ENCODE measurements at places on chromosomes 6 and 20. TPM values are rescaled to one million over a fixed set of nuclear protein-coding genes. Genes with fewer than 3 reads are reported as not detected.

TRAM2 gene
- total RNA-seq: 113 TPM

C4B gene
- 1.8 TPM for total RNA-seq

TLDC2 gene
- not detected for total RNA-seq

C20orf204 gene
- 1.9 TPM for total RNA-seq

ARMH2 gene
- not detected for total RNA-seq

COL19A1 gene
- not detected for total RNA-seq

NQO2 gene
- 11.7 TPM for total RNA-seq

AURKA gene
- 39.9 TPM for total RNA-seq

SYCP2 gene
- total RNA-seq: 0.19 TPM

MMP24OS gene
- 12.0 TPM for total RNA-seq

ZBTB46 gene
- 7.8 TPM for total RNA-seq

RAET1L gene
- total RNA-seq: not detected

LY6G6C gene
- total RNA-seq: not detected

OPRM1 gene
- not detected for total RNA-seq

DEFB112 gene
- not detected for total RNA-seq

ARFGEF3 gene
- total RNA-seq: 1.7 TPM

BPI gene
- total RNA-seq: not detected

FOXC1 gene
- 6.2 TPM for total RNA-seq

CST9L gene
- not detected for total RNA-seq

PERP gene
- 16.5 TPM for total RNA-seq

CGA gene
- total RNA-seq: not detected

CYP21A2 gene
- total RNA-seq: not detected

CNBD2 gene
- total RNA-seq: 3.1 TPM

CFAP61 gene
- total RNA-seq: not detected

RBBP8NL gene
- total RNA-seq: not detected

MYLK2 gene
- total RNA-seq: 0.36 TPM

ELOVL2 gene
- total RNA-seq: not detected

BPIFB1 gene
- total RNA-seq: not detected

CRISP3 gene
- not detected for total RNA-seq

FRK gene
- total RNA-seq: under 0.01 TPM

KHDC1 gene
- total RNA-seq: 0.85 TPM

SLC18B1 gene
- 6.1 TPM for total RNA-seq

NMBR gene
- total RNA-seq: not detected

DEFB124 gene
- total RNA-seq: not detected

PNPLA1 gene
- not detected for total RNA-seq

SERPINB6 gene
- 110 TPM for total RNA-seq

DYNLT1 gene
- total RNA-seq: 83.8 TPM

LY6G6F gene
- total RNA-seq: not detected

MACROD2 gene
- total RNA-seq: 1.1 TPM

HSD17B8 gene
- total RNA-seq: 4.7 TPM

JPH2 gene
- total RNA-seq: 0.09 TPM

C6orf15 gene
- not detected for total RNA-seq

MPIG6B gene
- total RNA-seq: not detected

PNLDC1 gene
- not detected for total RNA-seq

TCF15 gene
- total RNA-seq: 0.90 TPM

TP53TG5 gene
- not detected for total RNA-seq

HIVEP2 gene
- 1.9 TPM for total RNA-seq

CYP24A1 gene
- total RNA-seq: not detected

TMEM244 gene
- not detected for total RNA-seq

ZNF311 gene
- total RNA-seq: 0.63 TPM

TFAP2D gene
- total RNA-seq: not detected

HLA-DRA gene
- not detected for total RNA-seq

GLP1R gene
- total RNA-seq: not detected

SRSF12 gene
- under 0.01 TPM for total RNA-seq

MAS1 gene
- total RNA-seq: not detected

Measured in endothelial cell of coronary artery (primary cell).